Keratinocyte (primary cell): ENCODE measurements at places on chromosomes 7 and 10.

DNA sequence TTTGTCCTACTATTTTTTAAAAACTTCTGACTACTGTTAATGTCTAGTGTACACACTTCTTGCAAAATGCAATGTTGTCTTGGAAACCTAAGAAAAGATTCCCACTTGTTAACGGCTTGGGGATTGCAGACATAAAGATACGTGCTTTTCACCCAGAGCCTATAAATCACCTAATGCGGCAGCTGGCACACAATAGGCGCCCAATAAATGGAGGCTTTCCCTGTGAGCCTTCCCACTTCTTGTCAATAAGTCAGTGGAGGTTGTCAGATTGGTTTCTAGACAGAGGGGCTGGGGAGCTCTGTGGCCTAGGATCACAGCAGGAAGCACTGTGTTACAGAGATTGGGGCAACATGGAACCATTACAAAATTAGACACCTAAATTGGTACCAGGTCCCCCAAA, 74.7 kb downstream of the VSTM4 start:
- no peak for DNase-seq

- no peak for DNase-seq
Measured at GRCh38 chr10:119770928-119771327, 45.1 kb downstream of the INPP5F start.

DNA sequence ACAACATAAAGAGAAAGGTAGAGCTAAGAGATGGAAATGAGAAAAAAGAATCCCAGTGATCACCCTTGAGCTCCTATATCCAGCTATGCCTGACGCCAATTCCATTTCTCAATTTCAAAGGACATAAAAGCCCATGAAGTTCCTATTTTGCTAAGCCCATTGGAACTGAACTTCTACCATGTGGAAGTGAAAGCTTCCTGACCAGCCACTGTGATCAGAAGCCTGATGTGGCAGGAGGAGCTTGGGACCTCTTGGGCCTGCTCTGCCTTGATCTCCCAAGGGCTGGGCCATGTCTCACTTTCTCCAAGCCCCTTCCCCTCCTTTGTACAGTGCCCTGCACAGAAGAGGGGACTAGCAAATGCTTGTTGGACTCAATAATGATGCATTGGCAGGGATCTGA, 52.7 kb downstream of the PRLHR start:
- no peak for DNase-seq

- DNase-seq = no peak
Measured at GRCh38 chr7:21747806-21748205, 197.9 kb downstream of the CDCA7L start.

DNA sequence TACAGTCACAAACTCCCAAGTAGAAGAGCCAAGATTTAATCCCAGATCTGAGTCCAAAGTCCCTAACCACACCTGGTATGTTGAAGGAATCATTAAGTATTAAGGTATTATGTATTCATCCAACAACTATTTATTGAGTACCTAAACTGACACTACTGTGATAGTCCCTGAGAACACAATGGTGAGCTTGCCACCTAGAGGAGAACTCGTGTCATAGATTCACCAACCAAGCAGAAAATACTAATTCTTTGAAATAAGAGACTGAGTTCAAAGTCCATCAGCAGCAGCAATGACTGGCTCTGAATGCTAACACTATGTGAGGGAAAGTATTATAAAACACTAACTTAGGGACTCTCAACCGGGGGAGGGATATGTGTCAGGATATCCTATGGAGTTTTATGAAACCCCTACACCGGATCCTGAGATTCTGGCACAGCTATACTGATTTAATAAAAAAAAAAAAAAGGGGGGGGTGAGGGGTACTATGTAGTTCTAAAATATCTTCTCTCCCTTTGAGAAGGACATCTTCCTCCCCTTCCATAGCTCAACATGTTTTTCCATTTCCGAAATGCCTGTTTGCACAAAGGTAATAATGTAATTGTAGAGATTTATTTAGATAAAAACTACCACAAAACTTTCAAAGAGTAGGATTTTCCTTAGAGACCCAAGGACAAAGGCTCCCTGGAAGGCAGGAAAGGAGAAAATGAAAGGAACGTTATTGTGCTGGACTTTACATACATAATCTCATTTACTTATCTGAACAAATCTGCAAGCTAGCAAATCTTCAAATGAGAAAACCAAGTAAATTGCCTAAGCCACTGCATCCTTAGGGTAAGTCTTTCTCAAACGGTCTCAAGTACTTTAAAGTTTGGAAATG, 1.6 kb downstream of the NCOA4 start:
- DNase-seq = no peak

DNA sequence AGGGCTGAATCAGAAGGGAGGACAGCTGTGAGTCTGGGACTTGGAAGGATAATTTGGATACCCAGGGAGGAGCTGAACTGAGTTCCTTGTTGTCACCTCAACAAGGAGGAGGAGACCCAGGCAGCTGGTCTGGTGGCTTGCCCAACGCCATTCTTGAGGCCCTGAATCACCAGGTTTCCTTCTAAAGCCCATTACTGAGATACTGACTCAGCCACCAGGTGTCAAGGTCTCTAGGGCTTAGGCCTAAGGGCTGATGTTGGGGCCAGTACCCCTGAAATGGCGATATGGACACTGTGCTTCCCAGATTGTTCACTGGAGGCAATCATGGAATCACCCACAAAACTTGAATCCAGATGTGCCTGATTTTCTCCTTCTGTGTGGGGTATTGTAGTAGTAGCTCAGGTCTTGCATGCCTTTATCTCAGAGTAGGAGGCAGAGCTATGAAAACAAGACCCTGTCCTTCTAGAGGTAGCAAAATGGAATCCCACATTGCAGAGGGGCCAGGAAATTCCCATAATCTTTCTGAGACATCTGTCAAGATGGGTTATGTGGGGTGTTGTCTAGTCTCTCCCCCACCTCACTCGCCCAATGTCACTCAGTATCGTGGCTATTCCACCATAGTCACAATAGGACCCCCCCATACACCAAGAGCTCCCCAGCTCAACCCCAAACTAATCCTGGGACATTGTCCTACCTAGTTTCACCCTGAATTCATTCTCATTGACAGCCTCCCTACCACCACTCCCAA, 1.8 kb upstream of the ATG9B start:
- DNase-seq = peak; percentile 66
